CD4-positive, alpha-beta T cell treated with Interleukin-10 for 1 hour (primary cell): ENCODE measurements at places on chromosomes 6 and 20.

DNA sequence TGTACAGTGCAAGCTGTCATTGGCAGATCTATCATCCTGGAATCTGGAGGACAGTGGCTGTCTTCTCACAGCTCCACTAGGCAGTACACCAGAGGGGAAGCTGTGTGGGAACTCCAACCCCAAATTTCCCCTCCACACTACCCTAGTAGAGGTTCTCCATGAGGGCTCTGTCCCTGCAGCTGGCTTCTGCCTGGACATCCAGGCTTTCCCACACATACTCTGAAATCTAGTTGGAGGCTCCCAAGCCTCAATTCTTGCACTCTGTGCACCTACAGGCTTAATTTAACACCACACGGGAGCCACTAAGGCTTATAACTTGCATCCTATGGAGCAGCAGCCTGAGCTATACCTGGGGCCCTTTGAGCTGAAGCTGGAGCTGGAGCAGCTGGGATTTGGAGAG is 43.0 kb upstream of the TRIM39 start:
- DNase-seq, result no peak

DNA sequence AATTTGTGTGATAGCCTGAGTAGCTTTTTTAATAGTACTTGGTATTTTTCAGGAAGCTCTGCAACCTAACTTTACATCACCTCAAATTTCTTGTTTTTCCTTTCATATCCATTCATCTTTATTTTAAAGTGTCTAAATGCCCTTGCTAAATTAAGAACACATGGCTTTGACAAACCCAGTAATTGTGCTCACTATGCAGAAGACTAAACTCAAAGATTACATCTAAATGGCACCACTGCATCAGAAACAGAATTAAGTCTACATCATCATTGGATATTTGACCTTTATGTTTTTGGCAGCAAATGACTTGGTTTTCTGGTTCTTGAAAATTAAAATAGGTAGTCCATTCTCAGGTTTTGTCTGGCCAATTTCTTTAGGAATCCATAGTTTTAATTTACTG is 69.6 kb upstream of the HDGFL1 start:
- no peak for DNase-seq

GRCh38 chr6:64712606-64713005 is 994.4 kb downstream of the EYS start:
- no peak for DNase-seq

DNA sequence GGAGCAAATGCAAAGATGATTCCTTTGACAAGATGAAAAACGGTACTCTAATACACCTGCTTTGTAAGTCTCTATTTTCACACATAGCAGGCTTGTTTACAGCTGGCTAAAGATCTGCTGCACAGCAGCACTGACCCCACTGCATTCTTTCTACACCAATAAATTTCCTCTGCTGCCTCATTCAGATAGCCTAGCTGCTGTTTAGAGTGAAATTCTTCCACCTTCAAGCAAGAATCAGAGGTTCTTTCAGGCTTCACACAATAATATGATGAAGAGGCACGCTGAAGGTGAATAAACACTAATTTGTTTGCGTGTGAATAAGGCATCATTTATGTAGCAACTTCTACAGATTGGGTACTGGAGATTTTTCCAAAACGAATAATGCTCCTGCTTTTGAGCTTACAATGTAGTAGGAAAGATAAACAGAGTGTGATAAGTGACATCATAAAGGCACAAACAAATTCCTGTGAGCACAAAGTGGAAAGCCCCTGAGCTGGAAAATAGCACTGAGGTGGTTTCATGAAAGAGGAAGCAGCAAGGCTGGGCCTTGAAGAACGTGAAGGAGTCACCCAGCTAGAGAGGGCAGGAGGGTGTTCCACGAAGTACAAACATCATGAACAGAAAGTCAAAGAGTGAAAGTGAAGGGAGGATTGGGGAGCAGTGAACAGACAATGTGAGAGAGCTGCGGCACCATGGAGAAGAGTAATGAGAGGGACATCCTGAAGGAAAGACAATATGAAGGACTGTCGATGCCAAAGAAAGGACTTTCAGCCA is 543.4 kb downstream of the CD83 start:
- DNase-seq, result peak; percentile 47

- no peak for DNase-seq
These were observed 165.4 kb downstream of the QKI start for GRCh38 chr6:163579880-163580295.
